GM12878 (cell line): ENCODE measurements at places on chromosomes 5 and 9. TPM values are rescaled to one million over a fixed set of nuclear protein-coding genes. Genes with fewer than 3 reads are reported as not detected.

GRCh38 chr5:23648656-23649055, 141.2 kb downstream of the PRDM9 start:
- no peak for DNase-seq

DNA sequence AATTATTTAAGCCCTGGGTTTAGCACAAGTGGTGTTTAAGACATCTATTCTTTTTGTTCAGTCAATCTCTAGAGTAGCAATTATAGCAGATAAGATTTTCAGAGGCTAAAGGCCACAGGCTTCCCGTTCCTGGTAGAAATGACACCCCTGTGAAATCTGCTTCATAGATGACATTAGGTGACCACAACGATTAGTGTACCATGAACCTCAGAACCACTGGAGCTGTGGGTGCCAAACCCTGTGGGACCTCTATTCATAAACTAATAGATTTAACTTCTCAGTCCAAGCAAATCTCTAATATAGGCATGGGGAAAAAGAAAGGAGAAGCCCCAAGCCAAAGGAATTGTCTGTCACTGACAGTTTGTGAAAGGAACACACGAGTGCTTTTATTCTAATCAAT, 207.4 kb downstream of the ARRDC3 start:
- DNase-seq, result no peak

DNA sequence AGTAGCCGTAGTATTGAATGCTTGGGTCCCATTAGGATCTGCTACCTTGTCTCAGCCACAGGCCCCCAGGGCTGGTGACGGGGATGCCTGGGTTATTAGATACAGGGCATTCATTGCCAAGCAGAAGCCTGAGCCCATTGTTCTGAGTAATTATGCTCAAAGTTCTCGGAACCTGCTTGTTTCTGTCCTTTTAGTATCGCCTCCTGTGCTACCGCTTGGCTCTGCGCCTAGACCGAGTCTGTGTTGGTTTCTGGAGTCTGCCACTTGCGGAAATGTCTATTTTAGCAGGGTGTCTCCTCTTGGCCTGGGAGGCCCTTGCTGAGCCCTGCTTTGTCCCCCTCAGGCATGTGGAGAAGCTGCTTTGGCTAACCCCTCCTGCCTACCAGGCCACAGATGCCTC, 506.1 kb downstream of the BNC2 start:
- no peak for DNase-seq

- DNase-seq, result no peak
Observed at GRCh38 chr9:109107402-109108240, 12.1 kb downstream of the TMEM245 start.

GRCh38 chr9:118529624-118530214, 825.5 kb downstream of the TLR4 start:
- DNase-seq, result peak; percentile 62

DNA sequence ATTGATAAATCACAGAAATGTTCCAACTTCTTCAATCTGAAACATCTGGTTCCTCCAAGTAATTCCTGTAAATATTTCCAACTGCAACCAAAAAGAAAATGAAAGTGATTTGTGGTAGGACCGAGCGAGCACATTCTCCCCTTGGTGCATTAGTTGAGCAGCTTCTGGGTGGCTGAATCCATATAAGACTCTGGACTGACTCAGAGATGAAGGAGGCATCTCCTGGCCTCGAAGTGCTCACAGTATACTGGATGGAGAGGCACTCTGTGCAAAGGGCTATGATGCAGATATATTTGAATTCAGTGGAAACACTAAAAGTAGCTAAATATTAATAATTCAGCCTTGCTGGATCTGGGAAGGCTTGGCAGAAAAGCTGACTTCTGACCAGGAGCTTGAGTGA, 265.0 kb downstream of the MARCHF11 start:
- DNase-seq, result no peak

DNA sequence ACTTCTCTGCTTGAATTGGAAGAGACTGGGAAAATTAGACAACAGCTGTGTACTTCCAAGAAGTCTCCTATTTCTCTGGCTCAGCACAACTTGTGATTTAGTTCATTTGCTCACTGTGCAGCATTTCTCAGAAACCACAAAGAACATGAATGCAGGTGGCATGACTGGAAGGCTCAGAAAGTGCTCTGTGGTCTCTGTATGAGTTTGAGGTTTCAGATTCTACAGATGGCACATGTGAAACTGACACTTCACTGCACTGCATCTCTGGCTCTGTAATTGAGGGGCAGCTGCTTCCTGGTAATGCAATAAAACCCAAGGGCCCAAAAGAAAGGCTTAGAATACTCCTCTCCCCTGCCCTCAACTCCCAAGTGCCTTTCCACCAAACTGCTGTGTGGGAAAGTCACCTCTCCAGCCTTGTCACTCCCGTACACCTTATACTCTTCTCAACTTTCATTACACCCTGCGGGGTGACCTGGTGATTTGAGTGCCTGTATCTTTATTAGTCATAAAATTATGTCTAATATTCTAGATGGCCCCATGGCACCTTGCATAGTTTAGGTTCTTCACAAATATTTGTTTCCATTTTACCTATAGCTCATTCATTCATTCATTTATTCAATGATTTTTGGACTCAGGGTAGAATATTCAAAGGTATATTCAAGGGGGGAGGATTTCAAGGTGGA, 82.5 kb downstream of the ESM1 start:
- peak; percentile 78 for DNase-seq

DNA sequence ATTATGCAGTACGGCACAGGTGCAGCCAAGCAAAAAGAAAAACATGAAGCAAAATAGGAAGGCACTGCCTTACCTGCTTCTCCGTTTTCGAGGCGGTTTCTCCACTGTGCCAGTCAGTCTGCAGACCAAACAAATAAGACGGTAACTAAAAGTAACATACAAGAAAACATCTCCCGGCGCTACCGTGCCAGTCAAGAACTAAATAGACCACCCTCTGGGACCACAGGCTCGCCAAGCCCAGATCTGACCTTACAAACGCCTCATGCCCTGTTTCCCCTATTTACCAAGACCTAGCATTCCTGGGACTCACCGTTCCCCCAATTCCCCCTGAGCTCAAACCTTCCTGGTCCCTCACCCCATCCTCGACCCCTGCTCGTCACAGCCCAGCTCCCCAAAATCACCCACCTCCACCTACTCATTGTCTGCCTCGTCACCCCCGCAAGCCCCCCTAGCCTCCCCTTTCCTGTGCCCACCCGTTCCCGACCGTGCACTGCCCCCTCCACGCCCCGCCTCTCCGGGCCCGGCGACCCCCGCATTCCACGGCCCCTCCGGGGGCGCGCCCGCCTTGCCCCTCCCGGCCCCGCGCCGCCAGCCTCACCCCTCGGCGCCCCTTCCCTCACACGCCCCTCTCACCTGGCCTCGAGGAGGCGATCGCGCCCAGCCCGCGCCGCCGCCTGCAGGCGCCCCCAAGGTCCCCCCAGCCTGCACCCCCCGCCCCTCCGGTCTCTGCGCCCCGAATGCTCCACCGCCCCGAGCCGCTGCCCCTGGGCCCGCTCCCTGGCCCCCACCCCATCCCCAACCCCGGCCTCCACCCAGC, 560 bp downstream of the SCAI start:
- DNase-seq, result no peak

- DNase-seq, result no peak
Observed at GRCh38 chr5:58670582-58670981, 87.7 kb downstream of the RAB3C start.

DNA sequence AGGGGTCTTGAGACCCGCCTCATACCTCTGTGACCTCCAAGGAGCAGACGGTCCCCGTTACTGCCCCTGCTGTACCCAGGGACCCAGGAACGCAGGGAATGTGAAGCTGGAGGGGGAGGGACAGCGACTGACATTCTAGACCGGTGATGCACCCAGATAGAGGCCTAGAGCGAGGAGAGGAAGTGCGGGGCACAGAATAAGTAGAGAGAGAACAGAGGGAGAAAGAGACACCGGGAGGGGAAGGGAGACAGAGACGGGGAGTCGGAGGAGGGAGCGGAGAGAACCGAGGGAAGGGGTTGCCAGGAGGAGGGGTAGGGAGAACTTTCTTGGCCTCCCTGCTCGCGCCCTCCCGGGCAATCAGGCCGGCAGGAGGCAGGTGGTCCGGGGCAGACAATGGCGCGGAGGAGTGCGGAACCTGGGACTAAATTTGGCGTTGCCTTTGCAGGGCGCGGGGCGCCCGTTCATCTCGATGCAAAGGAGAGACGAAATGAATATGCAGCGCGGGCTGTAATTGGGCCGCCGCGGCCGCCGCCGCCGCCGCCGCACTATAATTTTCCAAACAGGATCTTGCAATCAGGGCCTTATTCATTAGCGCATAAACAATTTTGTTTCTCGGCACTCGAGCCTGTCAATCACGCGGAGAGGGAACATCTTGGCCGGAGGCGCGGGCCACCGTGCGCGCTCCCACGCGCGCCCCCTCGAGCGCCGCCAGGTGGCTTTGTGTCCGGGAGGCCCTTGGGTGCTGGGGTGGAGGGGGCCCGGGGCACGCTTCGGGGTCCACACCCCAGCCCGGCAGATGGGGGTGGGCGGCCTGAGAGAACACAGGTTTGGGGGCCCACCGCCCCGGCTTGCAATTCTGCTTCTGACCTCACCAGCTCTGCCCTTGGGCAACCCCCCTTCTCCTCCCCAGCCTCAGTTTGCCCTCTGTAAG, 33.0 kb downstream of the NDUFA8 start:
- no peak for DNase-seq

DNA sequence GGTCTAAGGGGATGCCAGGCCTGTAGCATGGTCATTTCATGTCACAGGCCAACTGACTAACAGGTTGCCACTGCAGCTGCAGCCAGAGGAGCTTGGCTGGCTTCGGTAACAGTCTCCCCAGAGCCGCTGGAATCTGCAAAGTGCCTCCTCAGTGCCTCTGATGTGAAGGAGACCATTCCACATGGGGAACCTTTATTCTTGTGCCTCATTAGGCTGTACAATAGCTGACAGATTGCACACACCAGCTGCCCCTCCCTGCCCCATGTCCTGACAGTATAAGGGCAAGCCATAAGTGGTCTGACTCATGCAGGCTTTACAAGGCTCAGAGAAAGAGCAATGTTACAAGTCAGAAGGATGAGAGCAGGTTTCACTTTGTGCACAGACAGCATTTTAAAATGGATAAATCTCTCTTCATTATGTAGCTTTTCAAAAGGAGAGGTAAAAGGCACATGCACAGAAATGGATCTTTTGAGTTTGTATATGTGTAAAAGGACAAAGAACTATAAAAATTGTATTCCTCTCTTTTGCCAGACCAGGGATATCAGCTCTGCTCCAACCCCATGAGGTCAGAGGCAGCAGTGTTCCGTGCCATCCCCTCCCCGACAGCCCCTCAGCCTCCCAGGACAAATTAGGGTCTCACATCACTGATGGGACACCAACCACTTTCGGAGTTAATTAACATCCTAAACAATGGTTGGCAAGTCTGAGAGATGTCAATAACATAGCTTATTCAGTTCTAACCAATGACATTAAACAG, 467.8 kb downstream of the TMEM232 start:
- DNase-seq, result no peak

DNA sequence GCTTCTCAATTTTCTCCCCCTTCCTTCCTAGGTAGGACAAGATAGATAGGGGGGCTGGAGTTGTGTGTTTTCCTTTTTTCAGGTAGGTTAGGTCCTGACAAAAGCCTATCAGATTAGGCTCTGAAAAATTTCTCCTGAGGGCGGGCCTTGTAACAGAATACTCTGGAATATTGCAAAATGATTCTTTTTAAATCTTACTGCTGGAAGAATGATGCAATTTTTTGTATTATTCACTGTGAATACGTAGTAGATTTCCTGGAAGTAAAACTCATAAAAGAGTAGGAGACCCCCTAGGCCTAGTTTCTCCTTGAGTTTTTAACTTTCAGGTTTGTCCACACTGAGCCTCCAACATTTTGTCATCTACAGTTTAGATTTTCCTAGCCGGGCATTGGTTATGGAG, 1701.8 kb downstream of the EFNA5 start:
- no peak for DNase-seq

GRCh38 chr9:137077010-137077747, at the start of gene UAP1L1:
UAP1L1 (plus strand) TSS chr9:137077517; CDS start chr9:137077533, 16 bp downstream.
- no peak for DNase-seq

DNA sequence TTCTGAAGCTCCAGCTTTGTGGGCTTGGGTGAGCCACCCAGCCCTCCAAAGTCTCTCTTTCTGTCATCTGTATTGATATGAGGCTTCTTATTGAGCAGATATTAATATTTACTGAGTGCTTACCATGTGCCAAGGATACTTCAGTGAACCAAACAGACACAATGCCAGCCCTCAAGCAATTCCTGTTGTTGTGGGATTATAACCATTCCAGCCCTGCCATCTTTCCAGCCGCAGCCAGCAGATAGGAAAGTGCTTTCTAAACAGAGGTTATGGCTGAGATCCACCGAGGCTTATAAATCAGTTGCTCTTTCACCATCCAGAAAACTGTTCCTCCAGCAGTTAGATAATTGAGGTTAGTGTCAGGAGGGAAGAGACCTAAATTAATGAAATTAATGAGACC, 137.7 kb upstream of the ALDH1B1 start:
- no peak for DNase-seq

GRCh38 chr9:112112941-112113681, 62.0 kb downstream of the SUSD1 start:
- DNase-seq, result no peak

DNA sequence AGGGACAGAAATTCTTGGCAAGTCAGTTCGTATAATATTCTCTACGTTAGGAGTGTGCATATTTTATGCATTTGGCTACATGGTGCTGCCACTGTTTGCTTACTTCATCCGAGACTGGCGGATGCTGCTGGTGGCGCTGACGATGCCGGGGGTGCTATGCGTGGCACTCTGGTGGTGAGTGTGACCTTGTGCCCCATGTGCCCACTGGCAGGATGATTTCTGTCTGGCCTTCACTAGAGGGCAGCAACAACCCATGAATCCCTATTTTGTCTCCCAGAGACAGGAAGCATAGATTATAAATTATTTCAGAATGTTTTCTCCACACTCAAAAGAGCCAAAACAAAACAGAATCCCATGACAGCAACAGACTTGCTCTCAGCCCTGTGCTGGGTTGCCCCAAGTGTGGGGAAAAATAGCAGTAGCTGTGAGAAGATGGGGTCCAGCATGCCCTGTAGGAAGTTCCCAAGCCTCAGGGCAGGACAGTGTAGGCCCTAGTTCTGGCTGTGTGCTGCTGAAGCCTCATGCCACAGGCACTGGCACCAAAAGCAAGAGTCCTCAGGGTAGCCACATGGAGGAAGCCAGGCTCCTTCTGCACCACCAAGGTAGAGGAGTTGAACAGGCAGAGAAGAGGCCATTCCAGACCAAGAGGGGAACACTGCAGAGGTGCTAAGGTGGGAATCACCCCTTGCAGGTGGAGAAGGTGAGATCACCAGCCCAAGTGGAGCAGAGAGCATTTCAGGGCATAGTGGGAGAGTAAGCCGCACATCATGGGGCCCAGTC, 16.0 kb downstream of the SLC22A5 start:
- DNase-seq, result peak; percentile 39

GRCh38 chr5:134138416-134139376, 24.2 kb downstream of the TCF7 start:
- DNase-seq, result peak; percentile 89

Gene ARHGEF28
- total RNA-seq, result 0.15 and 0.19 TPM in 2 replicates

Gene LPAR1
- 9.6 and 10.8 TPM in 2 replicates for total RNA-seq

Gene SMIM15
- 60.9 and 64.3 TPM in 2 replicates for total RNA-seq

Gene SPINK4
- total RNA-seq, result not detected in 2 replicates

Gene RIC1
- total RNA-seq, result 32.3 and 33.8 TPM in 2 replicates

Gene TMEM232
- 0.95 and 2.0 TPM in 2 replicates for total RNA-seq

Gene LMX1B
- 0.03 TPM in 1 of 2 replicates, not detected in the other for total RNA-seq

Gene S1PR3
- total RNA-seq, result 0.05 and 0.18 TPM in 2 replicates
